ENCODE measurements at places on chromosomes 5 and 9. TPM values are rescaled to one million over a fixed set of nuclear protein-coding genes. Genes with fewer than 3 reads are reported as not detected.
A peak's percentile ranks its signal among the peaks of the same experiment; 100 is the strongest.

LCP2 gene
- 283 TPM for total RNA-seq

- no peak for DNase-seq
Measured at GRCh38 chr5:142501890-142502289, 177.1 kb upstream of the SPRY4 start.

OCLN gene
- total RNA-seq, result 0.12 TPM

- no peak for DNase-seq
Measured at GRCh38 chr9:124778575-124779367, 1.8 kb downstream of the OLFML2A start.

- DNase-seq, result no peak
Measured at GRCh38 chr5:177320879-177321278, 9.2 kb upstream of the MXD3 start.

DNA sequence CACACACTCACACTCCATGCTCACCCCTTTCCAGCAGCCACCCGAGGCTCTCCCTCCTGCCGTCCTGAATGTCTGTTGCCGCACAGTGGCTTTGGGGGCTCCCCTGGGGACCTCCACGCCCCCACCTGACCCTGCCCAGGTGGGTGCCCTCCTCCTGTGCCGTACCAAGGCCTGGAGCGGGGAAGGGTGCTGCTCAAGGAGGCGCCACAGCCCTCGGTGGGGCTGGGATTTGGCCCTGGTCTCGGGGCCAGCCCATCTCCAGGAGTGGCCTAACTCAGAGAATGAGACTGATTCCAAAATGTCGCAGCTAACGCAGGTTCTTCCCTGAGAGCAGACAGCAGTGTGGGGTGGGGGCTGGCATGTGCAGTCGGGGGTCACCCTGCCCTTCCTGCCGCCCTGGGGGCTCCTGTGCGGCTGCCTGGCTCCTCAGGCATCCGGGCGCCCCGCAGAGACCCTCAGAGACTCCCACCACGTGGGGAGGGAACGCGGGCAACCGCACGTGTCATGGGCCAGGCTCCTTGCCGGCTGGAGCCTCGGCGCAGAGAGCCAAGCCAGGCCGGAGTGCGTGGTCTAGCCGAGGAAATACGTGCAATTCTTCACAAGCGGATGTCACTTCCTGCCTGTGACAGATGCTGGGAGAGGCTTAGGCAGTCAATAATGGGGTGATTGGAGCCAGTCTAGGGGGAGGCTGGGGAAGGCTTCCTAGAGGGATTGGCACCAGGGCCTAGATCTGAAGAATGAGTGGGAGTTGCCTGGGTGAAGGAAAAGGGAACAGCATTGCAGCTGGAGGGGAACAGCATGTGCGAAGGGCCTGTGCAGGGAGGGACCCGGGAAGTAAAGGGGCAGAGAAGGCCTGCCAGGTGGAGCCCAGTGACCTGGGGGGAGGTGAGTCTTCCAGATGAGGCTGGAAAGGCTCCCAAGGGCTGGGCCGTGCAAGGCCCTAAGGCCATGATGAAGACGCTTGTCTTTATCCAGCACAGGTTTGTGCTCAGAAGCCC, 44.1 kb downstream of the C9orf50 start:
- peak; percentile 73 for DNase-seq

GRCh38 chr5:179260324-179261070, 84.8 kb downstream of the ADAMTS2 start:
- DNase-seq, result no peak

DNA sequence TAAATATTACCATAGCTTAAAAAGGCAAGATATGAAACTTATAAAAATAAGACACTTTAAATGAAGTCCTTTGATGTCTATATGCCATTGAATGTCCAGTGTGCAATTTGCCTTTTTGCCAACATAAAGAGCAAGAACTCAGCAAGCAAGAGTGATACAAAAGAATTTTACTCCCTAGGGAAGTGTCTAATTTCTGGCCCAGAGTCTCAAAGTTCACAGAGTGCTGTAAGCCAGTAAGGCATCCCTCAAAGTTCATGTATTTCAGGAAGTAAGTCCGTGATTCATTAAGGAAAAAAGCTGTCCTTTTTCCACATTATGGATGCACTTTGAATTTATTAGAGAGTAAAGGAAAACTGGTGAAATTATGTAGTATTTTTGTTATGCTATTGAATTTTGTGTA, 185.2 kb downstream of the CCDC171 start:
- no peak for DNase-seq

GRCh38 chr9:79623799-79624721, 52.3 kb downstream of the TLE4 start:
- peak; percentile 66 for DNase-seq

DNA sequence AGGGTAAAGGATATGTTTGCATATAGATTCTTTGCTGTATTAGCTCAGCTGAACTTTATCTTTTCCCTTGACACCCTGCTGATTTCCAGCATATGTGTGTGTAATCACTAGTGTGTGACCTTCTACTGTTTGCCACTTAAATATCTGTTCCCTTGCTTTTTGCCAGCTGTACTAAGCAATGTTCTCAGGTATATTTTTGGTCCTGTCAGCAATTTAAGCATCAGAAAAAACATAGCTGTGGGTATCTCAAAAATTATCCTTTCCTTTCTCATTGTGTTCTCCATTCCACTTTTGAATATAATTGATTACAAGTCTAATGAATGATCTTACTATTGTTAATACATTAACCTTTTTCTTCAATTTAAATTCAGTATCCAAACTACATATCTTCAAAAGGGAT, 59.2 kb upstream of the CDH10 start:
- no peak for DNase-seq

- DNase-seq, result no peak
Measured at GRCh38 chr9:101527066-101527465, 6.6 kb upstream of the RNF20 start.

TAS2R1 gene
- total RNA-seq, result not detected

- DNase-seq, result no peak
Measured at GRCh38 chr9:84151236-84151635, 170.6 kb downstream of the RMI1 start.

- DNase-seq, result no peak
Measured at GRCh38 chr9:91843623-91844148, 106.3 kb downstream of the ROR2 start.

DNA sequence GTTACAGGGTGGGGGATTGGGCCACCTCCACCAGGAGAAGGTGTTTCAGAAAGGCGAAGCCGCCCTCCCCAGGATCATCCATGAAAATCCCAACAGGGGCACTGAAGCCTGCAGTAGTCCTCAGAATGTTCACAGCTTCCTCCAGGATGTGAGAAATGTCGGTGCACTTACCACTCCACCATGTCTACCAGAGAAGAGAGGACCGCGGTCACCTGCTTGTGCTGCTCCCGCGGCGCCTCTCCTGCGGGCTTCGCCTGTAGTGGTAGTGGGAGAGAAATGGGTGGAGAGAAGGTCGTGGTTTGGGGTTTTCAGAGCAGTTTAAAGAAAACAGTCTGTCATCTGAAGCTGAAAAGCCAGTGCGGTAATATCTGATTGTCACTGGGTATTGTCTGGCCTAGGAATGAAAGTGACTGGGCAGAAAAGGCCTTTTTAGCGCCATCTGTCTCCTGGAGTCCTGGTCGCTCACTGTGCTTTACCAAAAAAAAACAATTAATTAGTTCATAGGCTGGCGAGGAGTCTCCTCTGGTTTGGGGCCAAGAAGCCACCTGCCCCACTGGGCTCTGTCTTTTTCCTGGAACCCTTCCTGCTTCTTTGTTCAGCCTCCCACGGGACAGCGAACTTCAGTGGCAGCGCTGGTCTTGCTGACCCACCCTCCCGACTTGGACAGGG, 23.0 kb upstream of the PPP1R26 start:
- no peak for DNase-seq

GRCh38 chr9:113137196-113138168, 13.3 kb upstream of the SLC31A2 start:
- no peak for DNase-seq

DNA sequence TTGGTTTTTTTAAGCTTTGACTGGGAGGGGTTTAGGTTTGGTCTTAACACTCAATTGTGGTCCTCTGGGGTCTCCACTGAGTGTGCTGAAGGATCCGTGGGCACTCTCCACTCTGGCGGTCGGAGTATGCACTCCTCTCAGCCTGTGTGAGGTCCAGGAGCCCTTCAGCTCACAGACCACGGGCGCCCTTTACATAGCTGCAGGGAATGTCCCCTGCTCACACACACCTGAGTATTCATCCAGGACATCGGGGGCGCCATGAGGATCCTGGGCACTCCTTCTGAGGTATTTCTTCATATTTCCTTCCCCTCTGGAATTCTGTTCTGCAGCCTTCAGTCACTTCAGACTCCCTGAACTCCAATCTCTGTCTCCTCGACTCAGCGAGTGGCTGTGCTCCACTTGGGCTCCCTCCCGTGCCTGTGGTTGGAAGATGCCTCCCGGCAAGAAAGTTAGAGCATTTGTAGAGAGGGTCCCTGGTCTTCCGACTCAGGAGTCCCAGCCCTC, 12.5 kb downstream of the TRIP13 start:
- DNase-seq, result no peak

ADAMTS16 gene
- not detected for total RNA-seq

STPG3 gene
- 0.99 TPM for total RNA-seq

PCDHGB6 gene
- 0.14 TPM for total RNA-seq

DNA sequence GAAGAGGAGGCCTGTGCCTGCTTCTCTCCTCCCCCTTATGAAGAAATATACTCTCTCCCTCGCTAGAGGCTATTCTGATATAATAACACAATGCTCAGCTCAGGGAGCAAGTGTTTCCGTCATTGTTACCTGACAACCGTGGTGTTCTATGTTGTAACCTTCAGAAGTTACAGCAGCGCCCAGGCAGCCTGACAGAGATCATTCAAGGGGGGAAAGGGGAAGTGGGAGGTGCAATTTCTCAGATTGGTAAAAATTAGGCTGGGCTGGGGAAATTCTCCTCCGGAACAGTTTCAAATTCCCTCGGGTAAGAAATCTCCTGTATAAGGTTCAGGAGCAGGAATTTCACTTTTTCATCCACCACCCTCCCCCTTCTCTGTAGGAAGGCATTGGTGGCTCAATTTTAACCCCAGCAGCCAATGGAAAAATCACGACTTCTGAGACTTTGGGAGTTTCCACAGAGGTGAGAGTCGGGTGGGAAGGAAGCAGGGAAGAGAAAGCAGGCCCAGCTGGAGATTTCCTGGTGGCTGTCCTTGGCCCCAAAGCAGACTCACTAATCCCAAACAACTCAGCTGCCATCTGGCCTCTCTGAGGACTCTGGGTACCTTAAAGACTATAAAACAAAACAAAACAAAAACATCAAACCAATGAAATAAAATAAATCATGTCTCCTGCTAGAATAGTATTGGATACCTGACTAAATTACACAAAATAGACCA, 1.3 kb downstream of the TMEM174 start:
- DNase-seq, result no peak

GRCh38 chr9:137809040-137809576, 68.5 kb upstream of the CACNA1B start:
- no peak for DNase-seq

- no peak for DNase-seq
Measured at GRCh38 chr5:125582352-125582751, 835.9 kb upstream of the ZNF608 start.

UTP15 gene
- total RNA-seq, result 61.5 TPM

DNA sequence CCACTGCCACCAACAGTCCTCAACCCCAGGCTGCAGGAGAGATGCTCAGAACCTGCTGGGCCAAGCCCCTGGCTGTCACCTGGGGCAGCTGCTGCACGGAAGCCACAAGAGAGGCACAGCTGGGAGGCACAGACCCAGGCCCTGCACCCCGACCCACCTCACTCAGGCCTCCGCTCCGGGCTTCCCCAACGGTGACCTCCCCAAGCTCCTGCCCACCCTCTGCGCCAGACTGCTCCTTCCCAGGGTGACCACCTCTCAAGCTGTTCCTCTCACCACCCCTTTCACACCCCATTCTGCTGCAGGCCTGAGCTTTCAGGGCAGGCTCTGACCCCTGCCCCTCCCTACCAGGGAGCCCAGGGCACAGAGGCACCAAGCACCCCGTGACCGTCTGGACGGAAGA, 33.0 kb downstream of the VAV2 start:
- no peak for DNase-seq

HAPLN1 gene
- not detected for total RNA-seq

AK8 gene
- total RNA-seq, result not detected

GNA14 gene
- total RNA-seq, result not detected

- DNase-seq, result no peak
Measured at GRCh38 chr9:118567861-118568260, 801.4 kb downstream of the BRINP1 start.

GRCh38 chr9:82808478-82808877, 254.5 kb downstream of the RASEF start:
- no peak for DNase-seq

DNA sequence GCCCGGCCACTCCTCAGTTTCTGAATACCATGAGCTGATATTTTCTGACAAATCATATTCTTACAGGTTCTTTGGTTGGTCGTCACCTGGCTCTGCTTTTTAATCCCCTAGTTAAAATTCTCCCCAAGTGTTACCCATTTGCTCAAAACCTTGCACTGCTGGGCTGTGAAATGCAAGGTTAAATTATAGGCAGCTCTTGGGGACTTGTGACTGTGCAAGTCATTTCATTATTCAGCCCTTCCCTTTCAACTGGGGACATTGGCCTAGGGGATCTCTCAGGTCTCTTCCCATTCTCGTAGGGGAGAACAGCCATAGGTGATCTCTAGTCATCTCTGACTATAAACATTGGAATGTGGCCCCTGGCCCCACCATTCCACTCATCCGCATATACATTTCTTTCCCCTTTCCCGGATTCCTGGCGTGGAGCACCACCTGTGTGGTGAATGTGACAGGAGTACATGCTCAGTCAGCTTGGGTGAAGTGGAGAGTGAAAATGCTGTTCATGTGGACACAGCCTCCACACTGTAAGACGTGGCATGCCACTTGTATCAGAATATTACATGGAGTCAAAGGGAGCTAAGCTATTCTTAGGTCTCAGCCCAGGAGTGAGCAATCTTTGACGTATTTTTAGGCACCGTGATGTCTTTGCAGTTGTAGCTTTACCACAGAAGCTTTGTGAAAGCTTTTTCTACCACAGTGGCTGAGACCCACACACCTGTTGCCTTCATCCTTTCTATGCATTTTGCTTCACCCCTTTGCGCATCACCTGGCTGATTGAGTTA, 386.7 kb downstream of the KDM4C start:
- no peak for DNase-seq

DNA sequence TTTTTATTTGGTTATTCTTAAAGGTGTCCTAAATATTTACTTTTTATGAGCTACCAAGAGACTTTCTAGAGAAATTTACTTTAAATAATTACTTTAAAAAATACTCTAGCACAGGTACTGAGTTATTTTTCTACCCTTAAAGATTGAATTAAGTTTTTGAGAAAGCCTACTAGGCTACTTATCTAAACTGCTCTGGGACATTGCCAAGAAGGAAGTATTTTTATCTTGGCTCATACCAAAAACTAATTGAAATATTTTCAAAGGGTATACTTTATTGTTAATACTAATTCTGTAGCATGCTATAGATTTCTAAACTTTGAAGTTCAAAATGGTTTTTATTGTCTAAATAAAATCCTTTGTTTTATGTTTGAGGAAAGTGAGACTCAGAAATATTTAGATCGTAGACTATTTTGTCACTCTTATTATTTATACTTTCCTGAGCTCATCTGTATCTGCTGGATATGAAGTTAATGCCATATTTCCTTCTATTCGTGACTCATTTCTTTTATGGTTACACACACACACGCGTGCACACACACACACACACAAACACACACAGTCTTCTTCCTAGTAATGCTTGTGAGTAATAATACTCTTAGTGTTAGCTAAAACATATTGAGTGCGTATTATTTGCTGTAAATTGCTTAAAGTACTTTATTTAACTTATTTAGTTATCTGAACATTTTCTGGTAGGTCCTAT, 89.5 kb downstream of the MAN2A1 start:
- DNase-seq, result no peak

IFNK gene
- not detected for total RNA-seq

Measured in activated CD4-positive, alpha-beta T cell treated with anti-CD3 and anti-CD28 coated beads, Interleukin-2, amount 10 ng/mL, durations not matched to agents 24 days and 14 days (primary cell).